ENCODE measurements at places on chromosomes 4 and X. TPM values are rescaled to one million over a fixed set of nuclear protein-coding genes. Genes with fewer than 3 reads are reported as not detected.

DNA sequence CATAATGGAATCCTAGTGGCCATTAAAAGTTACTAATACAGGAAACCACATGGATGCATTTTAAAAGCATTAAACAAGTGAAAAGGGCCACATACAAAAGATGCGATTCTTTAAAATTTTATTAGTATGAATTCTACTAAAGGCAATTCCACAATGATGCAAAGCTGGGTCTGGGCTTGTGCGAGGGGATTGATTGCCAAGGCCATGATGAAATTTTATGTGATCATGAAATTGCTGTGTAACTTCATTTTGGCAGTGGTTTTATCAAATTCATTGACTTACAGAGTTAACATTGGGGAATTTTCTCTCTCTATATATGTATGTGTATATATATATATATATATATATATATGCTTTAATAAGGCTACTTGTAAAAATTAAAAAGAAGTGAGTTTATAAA lies 1142.5 kb upstream of the IGFBP7 start:
- no peak for DNase-seq

- no peak for DNase-seq
Observed at GRCh38 chr4:151717909-151718628, 42.7 kb downstream of the GATB start.

Gene MTTP
- not detected for total RNA-seq

Gene AMBN
- total RNA-seq, result not detected

GRCh38 chrX:15376956-15377355 lies 7.3 kb downstream of the VEGFD start:
- no peak for DNase-seq

Gene TMEM255A
- not detected for total RNA-seq

Gene BST1
- 0.43 TPM for total RNA-seq

- DNase-seq, result peak; percentile 3
Observed at GRCh38 chrX:14497184-14497666, 32.1 kb upstream of the GLRA2 start.

Gene TEC
- 4.1 TPM for total RNA-seq

Gene SRP72
- total RNA-seq, result 78.0 TPM

GRCh38 chr4:188959424-188959823 lies 820.2 kb downstream of the TRIML1 start:
- no peak for DNase-seq

GRCh38 chrX:10235851-10236250 lies 79.1 kb downstream of the CLCN4 start:
- DNase-seq, result peak; percentile 48

Gene SUPT20HL2
- total RNA-seq, result not detected

DNA sequence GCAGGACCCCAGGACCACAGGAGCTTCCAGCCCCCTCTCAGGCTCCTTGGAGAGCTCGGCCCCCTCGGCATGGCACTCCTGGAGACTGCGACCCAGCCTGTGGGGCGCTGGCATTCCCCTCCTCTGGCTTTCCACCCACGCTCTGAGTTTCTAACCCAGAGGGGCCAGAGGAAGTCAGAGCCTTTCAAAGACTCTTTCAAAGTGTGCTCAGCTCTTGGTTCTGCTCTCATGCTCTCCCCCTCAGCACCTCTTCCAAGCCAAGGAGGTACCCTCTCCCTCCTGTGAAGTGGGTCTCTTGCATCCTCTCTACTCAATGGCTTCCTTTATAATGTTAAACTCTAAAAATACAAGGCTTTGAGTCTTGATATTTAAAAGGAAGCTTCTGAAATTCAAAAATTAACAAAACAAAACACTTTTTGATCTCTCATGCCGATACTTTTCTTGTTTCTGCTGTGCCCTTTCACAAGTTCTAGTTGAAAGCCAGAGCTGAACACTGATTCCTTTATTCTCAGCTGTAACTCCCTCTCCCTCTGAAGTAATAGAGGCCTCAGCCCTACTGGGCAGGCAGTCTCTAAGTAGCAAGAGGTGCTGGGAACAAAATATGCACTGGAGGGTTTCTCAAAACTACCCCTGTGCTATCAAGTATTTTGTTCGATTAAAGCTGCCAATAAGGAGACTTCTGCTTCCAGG lies 82.8 kb downstream of the NAT8L start:
- DNase-seq, result no peak

DNA sequence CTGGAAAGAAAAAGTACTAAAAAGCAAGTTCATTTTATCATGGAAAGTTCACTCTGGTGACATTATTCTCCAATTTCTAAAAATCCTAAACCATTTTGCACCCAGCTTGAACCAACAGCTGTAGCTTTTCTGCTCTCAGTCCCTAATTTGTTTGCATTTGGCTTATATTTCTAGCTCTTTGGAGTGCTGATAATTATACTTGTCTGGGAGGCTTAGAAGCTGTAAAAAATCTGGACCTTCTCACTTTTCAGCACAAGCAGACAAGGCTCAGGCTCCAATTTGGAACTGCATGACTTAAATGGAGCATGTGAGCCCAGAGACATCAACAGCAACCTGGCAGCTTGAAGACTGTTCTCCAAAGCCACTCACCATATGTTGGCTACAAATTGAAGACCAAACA lies 170.9 kb upstream of the PCDH18 start:
- DNase-seq, result no peak

Gene SRD5A3
- 18.3 TPM for total RNA-seq

DNA sequence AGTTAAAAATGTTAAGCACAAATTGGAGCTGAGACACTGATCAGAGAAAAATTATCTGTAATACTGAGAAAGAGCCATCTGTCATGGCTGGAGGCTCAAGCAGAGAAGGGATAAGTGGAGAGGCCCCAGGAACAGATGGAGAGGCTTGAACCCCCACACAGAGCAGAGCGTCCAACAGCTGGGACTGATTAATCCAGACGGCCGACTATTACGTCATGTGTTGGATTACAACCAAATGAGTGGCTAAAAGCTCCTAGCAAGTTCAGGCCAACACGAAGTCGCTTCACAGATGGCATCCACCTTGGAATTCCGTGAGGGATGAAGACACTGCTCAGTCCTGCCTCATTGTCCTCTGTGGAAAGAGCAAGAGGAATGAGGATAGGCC lies 57.7 kb upstream of the ATXN3L start:
- DNase-seq, result no peak

DNA sequence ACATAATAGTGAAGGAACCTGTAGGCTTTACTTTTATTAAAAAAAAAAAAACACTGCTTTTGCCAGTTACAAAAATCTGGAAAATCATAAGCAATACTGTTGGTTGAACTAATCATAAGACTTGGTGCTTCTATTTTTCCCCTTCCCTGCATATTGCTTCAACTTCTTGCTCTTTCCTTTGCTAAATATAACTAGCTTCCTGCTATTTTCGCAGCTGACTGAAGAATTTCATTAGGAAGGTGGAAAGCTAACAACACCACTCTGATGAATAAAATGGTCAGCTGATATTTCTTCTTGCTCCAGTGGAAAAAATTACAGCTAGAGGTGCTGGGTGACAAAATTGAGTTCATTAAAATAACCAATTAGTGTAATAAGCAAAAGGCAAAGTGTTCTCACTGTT lies 39.3 kb downstream of the MEPE start:
- no peak for DNase-seq

Gene GAR1
- total RNA-seq, result 50.4 TPM

GRCh38 chr4:126838941-126839679 lies 793.6 kb upstream of the INTU start:
- DNase-seq, result no peak

Gene NDNF
- 0.90 TPM for total RNA-seq

Gene MAN2B2
- total RNA-seq, result 11.7 TPM

GRCh38 chr4:76753814-76754213 lies 144.1 kb downstream of the SOWAHB start:
- DNase-seq, result peak; percentile 96

Gene CFAP47
- total RNA-seq, result under 0.01 TPM

DNA sequence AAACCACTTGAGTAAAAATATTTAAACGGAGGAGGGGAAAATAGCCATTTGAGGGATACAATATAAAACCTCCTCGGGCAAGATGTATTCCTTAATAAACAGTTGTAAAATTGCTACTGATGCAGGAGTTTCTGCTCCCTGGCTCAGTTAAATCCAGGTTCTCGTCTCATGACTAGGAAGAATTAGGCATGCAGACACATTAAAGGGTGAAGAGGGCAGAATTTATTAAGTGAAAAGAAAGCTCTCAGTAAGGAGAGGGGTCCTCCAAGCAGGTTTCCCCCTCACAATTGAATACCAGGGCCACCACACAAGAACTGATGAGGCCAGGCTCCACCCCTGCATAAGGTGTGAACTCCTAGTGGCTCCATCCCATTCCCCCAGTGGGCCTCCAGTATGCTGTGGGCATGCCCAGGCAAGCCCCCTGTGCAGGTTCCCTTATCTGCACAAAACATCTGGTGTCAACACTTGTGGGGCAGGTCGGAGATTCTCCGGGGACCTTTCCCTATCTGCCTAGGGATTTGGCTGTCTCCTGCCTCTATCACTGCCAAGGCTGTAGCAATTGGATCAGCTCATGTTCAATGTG lies 80.4 kb downstream of the HS6ST2 start:
- DNase-seq, result no peak

- DNase-seq, result no peak
Observed at GRCh38 chr4:152245680-152246079, 290.2 kb downstream of the FBXW7 start.

Gene PNCK
- not detected for total RNA-seq

DNA sequence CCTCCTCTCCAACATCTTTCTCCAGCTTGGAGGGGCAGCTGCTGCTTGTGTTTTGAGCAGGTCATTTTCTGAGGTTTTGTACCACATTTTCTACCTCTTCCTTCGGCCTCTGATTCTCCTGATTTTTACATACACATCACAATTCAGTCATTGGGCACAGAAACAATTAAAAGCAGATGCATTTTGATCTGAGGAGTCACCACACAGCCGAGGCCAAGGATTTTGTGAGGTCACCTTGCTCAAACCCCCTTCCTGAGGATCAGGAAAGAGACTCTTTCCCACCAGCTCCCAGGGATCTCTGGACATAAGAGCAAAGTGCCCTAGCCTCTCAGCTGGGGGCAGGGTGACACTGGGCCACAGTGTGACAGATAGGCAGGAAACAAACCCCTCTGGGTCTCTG lies 5.4 kb upstream of the FATE1 start:
- DNase-seq, result no peak

Gene SPACA5
- total RNA-seq, result not detected

GRCh38 chr4:80125252-80126177 lies 52.5 kb upstream of the ANTXR2 start:
- DNase-seq, result peak; percentile 66

Gene PABPC5
- total RNA-seq, result not detected

GRCh38 chrX:18757956-18758932 lies 50.8 kb downstream of the PPEF1 start:
- no peak for DNase-seq

DNA sequence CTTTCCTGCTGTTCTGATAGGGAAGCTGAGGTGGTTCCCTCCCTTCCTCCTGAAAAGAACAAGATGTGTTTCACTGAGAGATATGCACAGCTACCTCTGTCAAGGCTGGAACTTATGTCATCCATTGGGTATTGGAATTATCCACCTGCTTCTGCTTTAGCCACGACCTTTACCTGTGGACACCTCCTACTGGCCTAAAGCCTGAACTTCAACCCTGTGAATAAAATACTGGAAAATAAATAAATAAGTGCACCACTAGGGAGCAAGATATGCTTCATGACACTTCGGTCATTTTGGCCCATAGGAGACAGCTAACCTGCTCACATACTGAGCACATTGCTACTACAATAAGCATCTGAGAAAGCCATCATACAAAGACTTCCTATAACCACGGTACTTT lies 419.9 kb upstream of the NWD2 start:
- DNase-seq, result peak; percentile 9

Gene GAGE12J
- not detected for total RNA-seq

DNA sequence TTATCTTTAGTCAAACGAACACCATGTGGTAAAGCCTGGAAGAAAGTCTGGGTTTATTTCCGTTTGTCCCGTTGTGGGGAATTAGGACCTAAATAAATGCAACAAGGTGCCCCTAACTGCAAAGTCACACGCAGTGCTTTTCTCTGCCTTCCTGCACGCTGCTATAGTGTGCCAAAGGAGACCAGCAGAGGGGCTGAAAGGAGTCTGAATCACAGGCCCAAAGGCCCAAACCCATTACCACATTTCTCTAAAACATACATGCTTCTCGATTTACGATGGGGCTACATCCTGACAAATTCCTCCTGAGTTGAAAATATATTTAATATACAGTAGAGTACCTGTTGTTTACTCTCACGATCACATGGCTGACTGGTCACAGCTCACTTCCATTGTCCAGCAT lies 4.5 kb downstream of the VEGFC start:
- no peak for DNase-seq

- DNase-seq, result no peak
Observed at GRCh38 chr4:86386817-86387415, 27.1 kb upstream of the MAPK10 start.

DNA sequence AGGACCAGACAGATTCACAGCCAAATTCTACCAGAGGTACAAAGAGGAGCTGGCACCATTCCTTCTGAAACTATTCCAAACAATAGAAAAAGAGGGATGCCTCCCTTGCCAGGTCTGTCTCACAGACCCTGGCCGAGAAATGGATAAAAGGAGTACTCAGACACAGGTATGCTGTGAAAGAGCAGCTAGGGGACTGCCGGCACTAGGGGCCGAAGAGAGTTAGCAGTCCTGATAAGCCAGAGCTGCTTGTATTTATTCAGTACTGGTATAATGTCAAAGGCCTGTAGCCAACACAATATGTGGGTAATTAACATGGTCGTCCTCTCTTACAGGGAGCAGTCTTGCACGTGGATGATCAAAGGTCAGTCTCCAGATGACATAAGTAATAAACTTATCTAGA lies 1042.1 kb upstream of the LCORL start:
- no peak for DNase-seq

Gene DGKK
- total RNA-seq, result not detected

DNA sequence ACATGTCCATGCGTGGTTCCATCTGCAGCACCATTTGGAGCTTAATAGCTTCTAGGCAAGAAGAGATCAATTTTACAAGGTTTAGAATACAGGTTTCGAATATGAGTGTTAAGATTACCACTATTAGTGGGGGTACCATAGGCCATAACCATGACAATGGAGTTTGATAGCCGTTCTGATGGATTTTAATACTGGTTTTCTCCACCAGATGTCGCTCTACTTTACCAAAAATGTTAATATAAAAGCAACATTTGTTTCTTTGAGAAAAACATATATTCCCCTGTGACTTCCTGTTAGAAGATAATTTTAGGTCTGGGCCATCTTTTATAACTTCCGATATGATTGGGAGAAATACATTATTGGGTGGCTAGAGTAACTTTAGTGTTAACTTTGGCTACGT lies 499.7 kb upstream of the POU3F4 start:
- DNase-seq, result peak; percentile 0

Gene FHDC1
- total RNA-seq, result 0.03 TPM

GRCh38 chrX:26952213-26952612 lies 510.9 kb downstream of the PPP4R3C start:
- DNase-seq, result no peak

Gene GLOD5
- total RNA-seq, result not detected

GRCh38 chr4:143225167-143225566 lies 40.5 kb downstream of the USP38 start:
- no peak for DNase-seq

- DNase-seq, result no peak
Observed at GRCh38 chr4:20944961-20945360, 244.7 kb downstream of the PACRGL start.

GRCh38 chr4:174324725-174325124 lies 41.0 kb downstream of the CEP44 start:
- DNase-seq, result peak; percentile 63

- DNase-seq, result no peak
Observed at GRCh38 chr4:70564033-70564432, 28.0 kb upstream of the AMBN start.
